ENCODE measurements at places on chromosomes 7 and 10. TPM values are rescaled to one million over a fixed set of nuclear protein-coding genes. Genes with fewer than 3 reads are reported as not detected.

GRCh38 chr7:16300361-16300895, 120.9 kb downstream of the CRPPA start:
- no peak for DNase-seq
- no peaks in the 10 kb centered on the region for H3K27me3 ChIP-seq
- H3K4me1 ChIP-seq = no peaks in the 10 kb centered on the region
- H3K27ac ChIP-seq = no peak overlapping the region

GRCh38 chr10:80506836-80507487, 30.7 kb upstream of the SH2D4B start:
- H3K4me1 ChIP-seq = peaks cover 26% of the 10 kb centered on the region
- no peaks in the 10 kb centered on the region for H3K36me3 ChIP-seq
- DNase-seq = no peak
- no peaks in the 10 kb centered on the region for H3K27me3 ChIP-seq
- H3K4me3 ChIP-seq = no peak overlapping the region

Gene GHRHR
- total RNA-seq = not detected

GRCh38 chr10:121927318-121927840, 452 bp downstream of the ATE1 start:
- H3K36me3 ChIP-seq = no peaks in the 10 kb centered on the region
- H3K27me3 ChIP-seq = no peaks in the 10 kb centered on the region
- peaks cover 9% of the 10 kb centered on the region for H3K4me1 ChIP-seq
- H3K27ac ChIP-seq = peak overlapping the region; percentile 91

Gene COBL
- not detected for total RNA-seq

- H3K36me3 ChIP-seq = no peaks in the 10 kb centered on the region
- H3K4me3 ChIP-seq = no peak overlapping the region
- no peaks in the 10 kb centered on the region for H3K27me3 ChIP-seq
- no peak for DNase-seq
- no peaks in the 10 kb centered on the region for H3K4me1 ChIP-seq
Observed at GRCh38 chr10:108749042-108749441, 1174.3 kb downstream of the XPNPEP1 start.

Gene SYT15
- total RNA-seq = 1.2 TPM

DNA sequence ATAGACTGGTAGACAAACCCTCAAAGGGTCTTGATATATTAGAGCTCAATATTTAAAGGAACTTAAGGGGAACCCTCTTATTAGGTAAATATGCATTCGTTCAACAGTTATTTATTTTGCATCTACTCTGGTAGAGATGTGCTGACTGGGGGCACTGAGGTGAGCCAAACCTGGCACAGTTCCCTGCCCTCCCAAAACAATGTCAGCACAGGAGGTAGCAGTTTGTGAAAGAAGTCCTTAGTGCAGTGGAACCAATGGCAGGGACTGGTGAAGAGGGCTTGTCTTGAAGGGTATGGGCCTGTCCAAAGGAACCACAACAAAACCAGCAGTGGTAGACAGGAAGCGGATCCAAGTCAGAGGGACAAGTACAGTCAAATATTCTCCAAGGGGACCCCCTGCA, 32.6 kb upstream of the GPAM start:
- DNase-seq = no peak
- H3K4me3 ChIP-seq = no peak overlapping the region
- H3K27me3 ChIP-seq = no peaks in the 10 kb centered on the region
- no peak overlapping the region for H3K27ac ChIP-seq
- H3K4me1 ChIP-seq = peaks cover 5% of the 10 kb centered on the region

GRCh38 chr7:142914121-142914520, 19.4 kb downstream of the TRPV5 start:
- no peaks in the 10 kb centered on the region for H3K27me3 ChIP-seq
- no peak overlapping the region for H3K27ac ChIP-seq
- H3K36me3 ChIP-seq = no peaks in the 10 kb centered on the region
- H3K4me1 ChIP-seq = no peaks in the 10 kb centered on the region
- no peak for DNase-seq

DNA sequence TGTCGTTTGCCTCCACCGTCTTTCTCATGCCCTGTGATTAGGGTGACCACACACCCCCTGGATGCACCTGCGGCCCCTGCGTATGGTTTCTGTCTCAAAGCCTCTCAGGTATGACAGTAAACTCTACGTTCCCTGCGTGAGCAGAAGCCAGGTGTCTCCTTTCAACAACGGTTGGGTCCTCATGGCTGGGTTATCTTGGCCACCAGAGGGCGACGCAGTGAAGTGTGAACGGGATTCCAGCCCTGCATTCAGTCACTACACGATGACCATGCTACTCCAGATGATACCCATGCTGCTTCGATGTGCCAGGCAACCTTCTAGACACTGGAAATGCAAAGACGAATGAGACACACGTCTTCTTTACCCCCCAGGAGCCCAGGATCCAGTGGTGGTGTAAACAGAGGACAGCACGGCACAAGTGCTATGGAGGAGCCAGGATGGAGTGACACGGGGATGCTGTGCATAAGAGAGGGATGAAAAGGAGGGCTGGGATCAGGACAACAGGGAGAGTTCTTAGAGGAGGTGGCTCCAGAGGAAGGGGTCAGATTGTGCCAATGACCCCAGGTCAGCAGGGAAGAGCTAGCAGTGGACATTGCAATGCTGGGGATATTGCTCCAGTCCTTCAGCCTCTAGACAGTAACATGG, 228.1 kb upstream of the PFKP start:
- DNase-seq = peak; percentile 37
- no peak overlapping the region for H3K27ac ChIP-seq
- H3K36me3 ChIP-seq = no peaks in the 10 kb centered on the region
- no peaks in the 10 kb centered on the region for H3K4me1 ChIP-seq
- H3K4me3 ChIP-seq = no peak overlapping the region

Gene MINPP1
- total RNA-seq = 45.8 TPM

GRCh38 chr7:85021101-85021704, 165.7 kb downstream of the SEMA3D start:
- H3K27ac ChIP-seq = no peak overlapping the region
- H3K4me3 ChIP-seq = no peak overlapping the region
- no peaks in the 10 kb centered on the region for H3K4me1 ChIP-seq
- peak; percentile 55 for DNase-seq

Gene GBF1
- 43.9 TPM for total RNA-seq

GRCh38 chr7:139159900-139160675, 50.6 kb upstream of the ZC3HAV1 start:
- H3K36me3 ChIP-seq = 0 out of 2 replicates have a peak, but pooled peaks cover 3% of the 10 kb centered on the region
- DNase-seq = no peak
- H3K27me3 ChIP-seq = no peaks in the 10 kb centered on the region

Gene KAZALD1
- 62.6 TPM for total RNA-seq

Gene ZNF485
- total RNA-seq = 1.5 TPM

Gene SSC4D
- total RNA-seq = not detected

All from GM23248 (cell line).